CMK (cell line): ENCODE measurements at places on chromosomes 2 and 18.

- DNase-seq = no peak
Measured at GRCh38 chr18:5302606-5303005, 7.1 kb upstream of the ZBTB14 start.

DNA sequence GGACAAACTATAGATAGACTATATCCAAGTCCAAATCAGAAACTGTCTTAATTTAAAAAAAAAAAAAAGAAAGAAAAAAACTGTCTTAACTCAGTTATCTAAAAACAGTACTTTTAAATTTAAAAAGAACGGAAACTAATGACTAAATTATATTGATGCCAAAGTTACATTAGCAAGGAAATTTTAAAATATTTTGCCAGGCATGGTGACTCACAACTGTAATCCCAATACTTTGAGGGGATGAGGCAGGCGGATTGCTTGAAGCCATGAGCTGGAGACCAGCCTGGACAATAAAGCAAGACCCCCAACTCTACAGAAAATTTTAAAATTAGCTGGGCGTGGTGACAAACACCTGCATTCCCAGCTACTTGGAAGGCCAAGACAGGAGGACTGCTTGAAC is 30.9 kb downstream of the MEMO1 start:
- no peak for DNase-seq

DNA sequence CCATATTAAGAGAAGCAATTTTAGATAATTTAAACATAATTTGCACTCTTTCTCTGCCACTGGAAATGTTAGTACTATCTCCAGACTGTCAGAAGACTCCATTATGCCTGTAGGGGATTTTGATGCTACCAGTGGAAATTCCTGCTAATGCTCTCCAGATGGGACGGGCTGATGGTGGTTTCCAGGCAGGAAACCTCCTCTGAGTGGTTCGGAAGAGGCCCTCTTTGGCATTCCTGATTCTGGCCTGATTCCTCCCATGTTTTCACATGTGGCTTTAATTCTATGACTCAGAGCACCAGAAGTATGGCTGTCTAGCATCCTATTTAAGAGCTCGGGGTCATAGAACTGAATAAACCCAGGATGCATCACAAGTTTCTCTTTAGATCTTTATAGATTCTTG is 70.9 kb upstream of the ST6GAL2 start:
- no peak for DNase-seq

DNA sequence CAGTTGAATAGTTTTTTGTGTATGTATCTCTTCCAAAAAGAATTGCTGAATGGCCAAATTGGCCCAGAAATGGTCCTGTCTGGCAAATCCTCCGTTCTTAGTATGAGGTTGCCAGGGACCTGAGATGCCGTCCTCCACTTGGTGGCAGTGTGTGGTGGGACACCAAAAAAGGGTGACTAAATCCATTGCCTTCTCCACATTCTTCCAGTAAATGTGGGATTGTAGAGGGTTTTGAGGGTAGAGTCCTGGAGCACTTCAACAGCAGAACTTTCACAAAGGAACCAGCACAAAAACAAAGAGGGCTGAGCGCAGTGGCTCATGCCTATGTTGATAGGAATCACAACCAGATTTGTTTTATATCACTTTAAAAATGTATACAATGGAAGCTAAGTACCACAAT is 199.9 kb downstream of the BCL2 start:
- DNase-seq = no peak

DNA sequence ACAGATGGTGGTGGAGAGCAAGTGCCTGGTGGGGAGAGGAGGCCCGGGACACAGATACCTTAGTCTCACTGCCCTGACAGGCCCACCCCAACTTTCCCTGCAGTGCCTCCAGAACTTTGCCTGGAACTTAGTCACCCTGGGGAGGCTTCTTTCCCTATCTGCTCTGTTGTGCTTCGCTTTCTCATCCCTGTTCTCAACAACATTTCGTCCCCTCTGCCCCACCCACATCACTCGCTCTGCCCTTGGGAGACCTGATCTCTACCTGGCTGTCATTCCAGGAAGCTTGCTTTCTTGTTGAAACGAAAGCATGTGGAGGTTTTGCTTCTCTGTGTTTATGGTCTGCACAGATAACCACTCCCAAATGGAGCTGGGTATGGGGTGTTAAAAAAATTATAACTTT is 93.8 kb downstream of the PRKCE start:
- DNase-seq = no peak

GRCh38 chr2:20027260-20027677 is 14.8 kb upstream of the MATN3 start:
- no peak for DNase-seq

- DNase-seq = no peak
Measured at GRCh38 chr2:240797914-240798313, 22.1 kb downstream of the KIF1A start.

DNA sequence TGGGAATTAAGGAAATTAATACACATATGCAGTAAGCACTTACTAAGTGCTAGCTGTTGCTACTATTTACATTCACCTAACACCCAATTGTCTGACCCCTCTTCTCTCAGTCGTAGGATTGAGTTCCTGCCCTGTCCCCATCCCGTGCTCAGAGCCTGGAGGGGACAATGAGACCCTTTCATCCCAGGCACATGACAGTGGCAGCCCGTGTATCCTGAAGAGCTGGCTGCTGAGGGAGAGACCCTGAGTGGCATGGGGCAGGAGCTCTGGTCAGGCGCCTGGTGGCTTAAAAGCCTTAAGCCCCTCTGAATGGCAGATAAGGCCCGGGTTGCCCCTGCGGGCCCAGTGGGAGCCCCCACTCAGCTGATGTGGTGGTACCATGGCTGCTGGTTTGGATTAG is 99.0 kb downstream of the DYSF start:
- DNase-seq = no peak

DNA sequence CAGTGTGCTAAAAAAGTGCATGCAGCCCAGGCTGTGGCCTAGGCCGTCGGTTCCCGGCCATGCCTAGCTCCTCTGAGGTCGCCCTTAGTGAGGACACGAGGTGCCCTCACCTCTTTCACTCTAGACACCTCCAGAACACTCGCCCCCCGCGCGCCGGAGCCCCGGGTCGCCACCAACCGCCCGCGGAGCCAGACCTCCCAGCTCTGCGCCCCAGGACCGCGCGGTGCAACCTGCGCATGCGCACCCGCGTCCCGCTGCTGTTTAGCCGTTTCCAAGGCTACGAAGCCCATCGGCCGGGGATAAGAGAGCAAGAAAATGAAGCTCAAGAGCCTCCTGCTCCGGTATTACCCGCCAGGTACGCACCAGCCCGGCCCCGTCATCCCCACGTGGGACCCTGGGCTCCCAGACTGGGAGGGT is at the start of gene DAW1:
Gene DAW1 (plus strand): TSS at position 257 of the 417 bp plus-strand sequence. CDS start 59 bp downstream, at position 316.
- no peak for DNase-seq

GRCh38 chr2:237429753-237430152 is 15.8 kb upstream of the COL6A3 start:
- DNase-seq = no peak

GRCh38 chr2:45102579-45103117 is 93.4 kb upstream of the SIX2 start:
- DNase-seq = no peak

- no peak for DNase-seq
Measured at GRCh38 chr2:121650315-121650930, 1.2 kb upstream of the CLASP1 start.

- DNase-seq = no peak
Measured at GRCh38 chr2:38528008-38528442, 74.7 kb downstream of the HNRNPLL start.

GRCh38 chr18:61277808-61278207 is 55.4 kb upstream of the CDH20 start:
- DNase-seq = no peak

DNA sequence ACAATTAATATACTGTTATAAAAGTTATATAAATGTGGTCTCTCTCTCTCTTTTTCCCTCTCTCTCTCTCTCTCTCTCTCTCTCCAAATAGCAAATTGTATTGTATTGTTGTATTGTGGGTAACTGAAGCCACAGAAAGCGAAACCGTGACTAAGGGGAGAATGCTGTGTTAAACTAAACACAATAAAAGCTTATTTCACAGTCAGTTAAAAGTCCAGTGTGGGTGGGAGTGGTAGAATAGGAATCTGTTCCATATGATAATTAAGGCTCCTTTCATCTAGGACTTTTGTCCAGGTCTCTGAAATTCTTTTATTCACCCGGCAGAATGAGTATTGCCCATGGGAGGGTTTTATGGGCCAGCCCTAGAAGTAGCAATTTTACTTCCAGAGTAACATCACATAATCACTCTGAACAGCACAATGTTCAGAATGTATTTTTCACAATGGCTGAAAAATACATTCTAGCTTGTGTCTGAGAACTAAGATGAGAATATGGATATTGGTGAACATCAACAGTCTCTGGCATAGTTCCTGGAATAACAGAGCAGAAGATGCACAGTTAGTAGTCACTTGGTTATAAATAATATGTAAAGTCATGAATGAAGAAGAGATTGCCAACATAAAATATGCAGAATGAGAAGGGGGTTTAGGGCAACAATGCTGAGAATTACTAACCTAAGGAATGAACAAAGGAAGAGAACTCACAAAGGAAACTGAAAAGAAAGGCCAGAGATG is 399.1 kb downstream of the PLCL1 start:
- DNase-seq = no peak

DNA sequence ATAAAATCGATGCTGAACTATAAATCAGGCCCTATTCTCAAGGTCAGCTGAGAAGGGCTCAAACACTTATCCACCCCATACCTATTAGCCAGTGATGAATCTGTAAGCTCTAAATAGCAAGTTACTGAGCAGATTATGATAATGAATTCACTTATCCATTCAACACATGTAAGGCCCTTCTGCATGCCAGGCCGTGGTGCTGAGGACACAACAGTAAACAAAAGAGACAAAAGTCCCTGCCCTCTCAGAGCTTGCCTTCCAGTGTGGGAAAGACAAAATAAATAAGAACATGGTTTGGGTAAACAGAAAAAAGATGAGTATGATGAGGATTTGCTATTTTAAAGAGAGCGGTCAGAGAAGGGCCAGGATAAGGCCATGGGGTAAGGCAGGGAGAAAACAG is 11.7 kb downstream of the TTC32 start:
- DNase-seq = no peak

GRCh38 chr2:237500681-237501424 is 13.8 kb downstream of the MLPH start:
- DNase-seq = no peak

GRCh38 chr2:219086196-219086595 is 25.5 kb upstream of the IHH start:
- DNase-seq = no peak

GRCh38 chr18:50058731-50059130 is 136.2 kb downstream of the MYO5B start:
- DNase-seq = no peak

GRCh38 chr2:34337735-34338134 is 738.6 kb upstream of the FAM98A start:
- no peak for DNase-seq

GRCh38 chr18:11096411-11096810 is 53.0 kb downstream of the PIEZO2 start:
- DNase-seq = no peak

- no peak for DNase-seq
Measured at GRCh38 chr2:20621366-20622295, 29.3 kb downstream of the HS1BP3 start.

GRCh38 chr2:211833582-211834279 is 704.9 kb downstream of the ERBB4 start:
- no peak for DNase-seq

- no peak for DNase-seq
Measured at GRCh38 chr18:2324459-2324858, 246.8 kb downstream of the METTL4 start.

GRCh38 chr18:9615280-9615797 is 980 bp upstream of the PPP4R1 start:
- DNase-seq = no peak

DNA sequence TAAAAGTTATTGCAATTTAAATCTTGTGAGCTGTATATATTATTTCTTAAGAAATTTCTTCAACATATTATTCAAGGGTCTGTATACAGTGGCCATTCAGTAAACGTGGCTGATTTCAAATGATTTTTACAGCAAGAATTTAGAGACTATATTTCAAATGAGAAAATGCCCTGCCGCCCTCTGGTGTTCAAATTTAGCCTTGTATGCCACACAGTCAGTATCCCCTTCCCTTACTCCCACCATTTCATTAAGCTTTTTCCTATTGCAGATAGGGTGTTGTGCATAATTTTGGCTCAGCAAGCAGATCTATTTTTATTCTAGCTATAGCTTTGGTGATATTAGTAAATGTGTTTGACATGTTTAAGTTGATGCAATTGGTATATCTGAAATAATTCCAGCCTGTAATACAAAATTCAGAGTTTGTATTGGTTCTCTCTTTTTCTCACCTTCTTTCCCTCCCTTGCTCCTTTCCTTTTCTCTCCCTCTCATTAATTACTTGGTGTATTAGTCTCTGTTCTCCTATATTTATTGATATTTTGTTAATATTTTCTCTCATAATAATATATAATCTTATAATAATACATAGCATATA is 22.8 kb upstream of the SCN7A start:
- DNase-seq = no peak

DNA sequence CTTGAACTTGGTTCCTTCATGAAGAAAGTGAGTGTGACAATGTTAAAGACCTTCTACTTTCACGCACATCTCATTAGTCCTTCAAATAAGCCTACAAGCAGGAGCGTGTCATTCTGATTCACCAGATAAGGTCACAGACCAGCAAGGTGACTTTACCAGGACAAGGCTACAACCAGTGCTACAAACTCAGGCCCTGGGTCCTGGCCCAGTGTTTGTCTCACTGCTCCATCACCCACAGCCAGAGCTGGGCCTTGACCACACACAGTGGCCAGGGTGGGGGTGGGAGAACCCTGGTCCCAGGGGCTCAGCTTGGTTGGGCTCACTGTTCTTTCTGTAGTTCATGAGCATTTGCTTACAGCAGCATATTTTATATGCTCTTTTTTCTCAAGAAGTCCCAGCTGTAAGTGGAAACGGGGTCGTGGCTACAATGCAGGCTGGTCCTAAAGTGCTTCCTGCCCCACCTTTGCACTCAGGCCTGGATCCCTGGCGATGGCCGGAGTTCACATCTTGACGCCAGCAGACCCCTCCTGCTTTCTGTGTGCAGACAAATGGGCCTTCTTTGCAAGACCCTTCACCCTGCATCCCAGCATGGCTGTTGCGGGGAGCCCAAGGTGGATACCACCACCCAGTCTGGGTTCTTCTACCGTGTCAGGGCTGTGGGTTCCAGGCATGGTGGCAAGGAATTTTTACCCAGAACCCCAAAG is 153.6 kb upstream of the EPAS1 start:
- DNase-seq = no peak

DNA sequence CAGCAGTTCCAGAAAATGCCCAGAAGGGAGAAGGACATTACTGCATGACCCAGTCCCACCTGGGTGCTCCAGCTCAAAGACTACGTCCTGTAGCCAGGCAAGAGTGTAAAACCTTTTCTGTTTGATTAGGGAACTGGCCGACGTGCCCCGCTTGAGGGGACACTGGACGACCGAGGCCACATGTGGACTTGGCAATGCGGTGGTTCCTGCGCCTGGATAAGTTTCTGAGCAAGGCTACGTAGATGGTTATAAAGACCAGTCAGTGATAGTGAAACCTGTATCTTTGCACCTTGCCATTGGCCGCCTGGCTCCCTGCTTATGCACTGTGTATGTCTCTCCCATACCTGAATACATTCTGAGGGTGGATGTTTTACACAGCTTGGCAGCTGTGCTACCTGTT is 567.0 kb upstream of the CRIM1 start:
- DNase-seq = no peak

GRCh38 chr2:146048141-146048540 is 1528.2 kb upstream of the ZEB2 start:
- no peak for DNase-seq
